HEK293T (cell line): ENCODE measurements at places on chromosomes 13 and 19.

- DNase-seq = no peak
Measured at GRCh38 chr19:5026706-5027273, 57.9 kb downstream of the KDM4B start.

DNA sequence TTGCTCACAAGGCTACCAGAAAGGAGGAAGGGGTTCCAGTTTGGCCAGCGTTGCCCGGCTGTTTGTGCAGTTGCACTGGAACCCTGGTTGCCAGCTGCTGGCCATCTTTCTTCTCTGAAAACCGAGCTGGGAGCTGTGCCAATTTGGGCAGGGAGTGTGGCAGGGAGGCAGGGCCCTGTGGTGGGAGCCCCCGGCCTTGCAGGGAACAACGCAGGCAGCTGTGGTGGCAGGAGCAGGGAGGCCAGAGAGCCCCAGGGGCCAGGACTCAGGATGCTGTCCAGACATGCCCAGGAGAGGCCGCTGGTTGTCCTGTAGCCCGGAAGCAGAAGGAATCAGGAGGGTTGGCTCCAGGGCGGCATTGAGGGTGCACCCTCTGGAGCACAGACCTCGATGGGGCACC, 4.8 kb downstream of the KMT5C start:
- DNase-seq = no peak

- DNase-seq = no peak
Measured at GRCh38 chr19:18903156-18904037, 7.4 kb upstream of the CERS1 start.

GRCh38 chr13:24264976-24265375, 44.4 kb upstream of the C1QTNF9 start:
- DNase-seq = no peak
